AG10803 (cell line): ENCODE measurements at places on chromosomes 5 and 9.
A peak's percentile ranks its signal among the peaks of the same experiment; 100 is the strongest.

- DNase-seq = no peak
Measured at GRCh38 chr5:128355961-128356360, 182.1 kb downstream of the FBN2 start.

- DNase-seq = no peak
Measured at GRCh38 chr5:12659686-12660085, 755.4 kb upstream of the CTNND2 start.

- peak; percentile 49 for DNase-seq
Measured at GRCh38 chr5:158837908-158838307, 261.8 kb downstream of the EBF1 start.

DNA sequence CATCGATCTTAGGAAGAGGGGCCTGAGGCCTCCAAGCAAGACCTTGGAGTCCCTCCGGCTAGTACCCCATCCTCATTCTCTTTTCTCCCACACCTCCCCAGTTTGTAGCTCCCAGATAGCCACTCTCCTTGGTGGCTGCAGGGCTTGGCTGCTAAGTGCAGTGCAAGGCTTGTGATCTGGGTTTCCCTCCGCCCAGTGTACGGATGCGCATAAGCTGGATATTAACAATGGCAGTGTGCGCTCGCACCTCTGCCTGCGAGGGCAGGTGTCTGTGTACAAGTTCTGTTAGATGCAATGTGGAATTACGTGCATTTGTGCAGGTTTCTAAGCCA, 71.0 kb upstream of the TBCA start:
- DNase-seq = no peak

DNA sequence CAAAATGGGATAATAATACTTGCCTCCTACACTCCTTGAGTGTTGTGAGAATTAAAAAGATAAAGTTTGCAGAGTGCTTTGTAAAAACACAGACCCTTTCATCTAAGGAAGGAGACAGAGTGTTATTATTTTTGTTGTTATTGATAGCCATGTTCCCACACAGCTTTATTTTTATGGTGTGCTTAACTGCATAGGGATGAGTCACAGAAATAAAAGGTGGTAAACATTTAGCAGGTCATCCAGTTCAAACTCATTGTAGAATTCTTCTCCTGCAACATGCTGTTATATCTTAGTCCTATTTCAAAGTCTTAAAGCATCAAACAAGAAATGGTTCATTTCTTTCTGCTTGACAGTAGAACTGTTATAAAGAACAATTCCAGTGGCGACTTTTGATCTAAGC, 367.5 kb upstream of the ACTBL2 start:
- no peak for DNase-seq

- DNase-seq = no peak
Measured at GRCh38 chr5:17327048-17327625, 109.7 kb downstream of the BASP1 start.

DNA sequence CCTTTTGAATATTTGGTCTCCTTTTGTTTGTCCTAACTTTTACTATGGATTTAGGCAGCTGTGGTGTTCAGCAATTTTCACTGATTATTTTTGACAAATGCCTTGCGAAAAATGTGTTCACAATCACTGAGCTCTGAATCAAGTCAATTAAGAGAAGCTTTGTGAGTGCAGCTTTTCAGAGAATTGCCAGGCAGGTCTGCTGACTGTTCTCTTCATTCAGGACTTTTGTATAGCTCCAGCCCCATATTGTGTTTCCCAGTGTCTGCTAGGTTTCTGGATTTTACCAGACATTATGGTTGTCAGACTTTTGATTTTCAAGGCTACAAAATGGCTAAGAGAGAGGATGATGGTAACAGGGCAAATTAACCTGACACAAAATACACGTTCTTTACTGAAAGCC, 1055.9 kb downstream of the CDH18 start:
- no peak for DNase-seq
